ENCODE measurements at places on chromosomes 1 and 21.
A peak's percentile ranks its signal among the peaks of the same experiment; 100 is the strongest.

DNA sequence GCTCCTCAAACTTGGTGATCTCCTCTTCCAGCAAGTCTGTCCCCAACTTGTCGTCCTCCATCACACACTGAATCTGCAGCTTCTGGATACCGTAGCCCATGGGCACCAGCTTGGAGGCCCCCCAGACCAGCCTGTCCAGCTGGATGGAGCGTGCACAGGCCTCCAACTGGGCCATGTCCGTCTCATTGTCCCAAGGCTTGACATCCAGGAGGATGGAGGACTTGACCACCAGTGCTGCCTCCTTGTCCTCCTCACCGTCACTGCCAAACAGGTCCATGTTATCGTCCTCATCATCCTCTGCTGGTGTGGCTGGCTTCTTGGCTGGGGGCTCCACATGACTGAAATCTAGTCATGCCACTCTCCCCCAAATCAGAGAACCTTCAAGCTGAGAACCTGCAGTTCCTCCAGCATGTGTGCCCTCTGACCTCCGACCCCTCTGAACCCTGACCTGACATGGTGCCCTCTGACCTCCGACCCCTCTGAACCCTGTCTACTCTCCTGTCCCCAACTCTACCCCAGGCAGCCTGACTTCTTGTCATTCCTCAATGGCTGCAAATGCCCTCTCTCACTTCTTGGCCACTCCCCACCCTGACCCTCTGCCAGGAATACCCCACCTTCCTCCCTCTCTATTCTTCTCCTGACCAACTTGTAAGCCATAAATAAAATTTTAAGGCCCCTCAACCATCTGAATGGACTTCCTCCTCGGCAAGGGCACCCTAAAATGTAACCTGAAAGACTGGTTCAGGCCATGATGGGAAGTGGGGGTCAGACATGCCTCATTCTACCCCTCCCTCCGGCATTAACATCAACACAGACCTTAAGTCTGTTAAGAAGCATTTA, 275.7 kb upstream of the C1orf174 start:
- DNase-seq = no peak

- no peak for DNase-seq
Measured at GRCh38 chr1:184158896-184159681, 107.6 kb downstream of the TSEN15 start.

DNA sequence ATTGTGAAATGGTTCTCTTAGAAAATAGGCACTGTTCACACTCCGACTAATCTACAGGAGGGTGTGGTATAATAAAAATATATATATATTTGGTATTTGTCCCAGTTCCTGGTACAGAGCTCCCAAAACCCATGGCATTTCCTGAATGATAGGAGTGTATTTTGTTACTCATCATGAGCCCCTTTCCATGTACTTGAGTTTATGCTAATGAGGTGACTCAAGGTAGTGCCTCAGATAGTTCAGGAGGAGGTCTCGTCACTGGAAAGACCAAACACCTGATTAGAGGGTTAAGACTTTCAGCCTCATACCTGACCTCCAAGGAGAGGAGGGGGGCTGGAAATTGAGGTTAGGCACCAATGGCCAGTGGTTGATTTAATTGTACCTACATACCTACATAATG, 57.9 kb downstream of the TTC3 start:
- DNase-seq = no peak

GRCh38 chr1:68049941-68050878, at the start of gene DIRAS3:
Gene DIRAS3, minus strand, starts transcription at chr1:68050627. Its CDS starts 3,330 bp downstream, at chr1:68047297.
- no peak for DNase-seq

GRCh38 chr1:184110272-184111204, 59.0 kb downstream of the TSEN15 start:
- DNase-seq = no peak

- DNase-seq = no peak
Measured at GRCh38 chr1:116147972-116148371, 36.8 kb downstream of the MAB21L3 start.

DNA sequence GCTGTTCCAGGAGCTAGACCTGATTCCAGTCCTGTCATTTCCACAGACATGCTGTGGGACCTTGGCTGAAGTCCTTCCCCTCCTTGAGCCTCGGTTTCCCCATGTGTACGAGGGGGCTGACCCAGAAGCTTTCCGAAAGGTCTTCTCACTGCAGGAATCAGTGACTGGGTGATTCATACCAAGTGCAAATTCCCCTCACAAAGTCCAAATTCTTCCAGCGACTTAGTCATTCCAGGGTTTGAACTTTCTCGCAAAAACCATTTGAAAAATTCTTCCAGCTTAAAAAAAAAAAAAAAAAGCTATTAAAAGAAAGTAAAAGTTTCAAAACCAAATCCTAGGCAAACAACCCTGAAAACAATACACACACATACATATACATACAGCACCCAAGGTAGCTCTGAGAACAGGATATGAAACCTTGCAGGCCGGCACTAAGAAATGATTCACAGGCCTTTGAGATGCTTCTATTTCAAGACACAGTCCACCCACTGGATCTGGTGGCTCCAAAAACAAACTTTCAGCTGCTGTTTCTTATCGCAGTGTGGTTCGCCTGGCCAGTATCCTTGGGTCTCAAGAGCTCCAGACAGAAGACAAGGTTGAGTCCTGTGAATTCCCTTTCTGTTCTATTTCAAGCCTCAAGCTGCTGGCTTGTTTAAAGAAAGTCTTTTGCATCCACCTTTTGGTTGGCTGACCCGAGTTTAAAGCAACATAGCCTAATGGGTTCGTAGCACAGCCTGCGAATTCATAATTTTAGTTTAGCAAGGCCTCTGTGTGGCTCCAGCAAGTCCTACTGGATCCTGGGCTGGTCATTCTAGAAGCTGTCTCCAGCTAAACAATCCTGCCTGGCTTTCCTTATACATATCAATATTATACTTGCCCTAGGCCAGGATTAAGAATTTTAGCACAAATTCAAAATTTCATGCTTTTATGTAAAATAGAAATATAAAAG, 18.0 kb upstream of the ID3 start:
- DNase-seq = no peak

DNA sequence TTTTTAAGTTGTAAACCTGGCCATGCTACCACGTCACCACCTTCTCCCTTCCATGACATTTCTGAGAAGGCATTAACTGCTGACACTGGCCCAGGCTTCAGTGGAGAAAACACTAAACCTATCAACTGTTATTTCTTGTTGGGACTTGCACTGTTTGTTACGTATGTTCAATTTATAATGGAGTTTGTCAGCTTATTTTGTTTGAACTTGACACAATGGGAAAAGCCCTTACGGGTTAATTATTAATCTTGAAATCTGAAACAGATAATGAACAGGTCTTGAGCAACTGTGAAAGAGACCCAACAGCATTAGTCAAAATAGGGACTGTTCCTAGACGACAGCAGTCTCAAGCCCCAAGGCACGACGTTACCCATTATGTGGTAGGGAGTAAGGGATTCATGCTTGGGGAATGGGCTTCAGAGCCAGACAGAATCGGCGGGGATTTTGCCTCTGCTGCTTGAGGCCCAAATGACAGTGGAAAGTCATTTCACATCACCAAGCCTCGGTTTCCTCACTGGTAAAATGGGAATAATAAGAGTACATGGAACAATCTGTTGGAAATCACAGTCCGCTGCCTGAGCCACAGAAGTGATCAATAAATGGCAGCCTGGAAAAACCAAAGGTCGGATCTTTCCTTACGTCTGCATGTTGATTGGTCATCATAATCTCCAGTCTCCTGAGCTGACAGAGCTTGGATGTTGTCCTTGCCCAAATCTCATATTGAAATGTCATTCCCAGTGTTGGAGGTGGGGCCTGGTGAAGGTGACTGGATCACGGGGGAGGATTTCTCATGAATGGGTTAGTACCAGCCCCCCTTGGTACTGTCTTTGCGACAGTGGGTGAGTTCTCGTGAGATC, 44.5 kb downstream of the TIAM1 start:
- DNase-seq = no peak

GRCh38 chr1:81548918-81549587, 251.7 kb upstream of the ADGRL2 start:
- DNase-seq = no peak

DNA sequence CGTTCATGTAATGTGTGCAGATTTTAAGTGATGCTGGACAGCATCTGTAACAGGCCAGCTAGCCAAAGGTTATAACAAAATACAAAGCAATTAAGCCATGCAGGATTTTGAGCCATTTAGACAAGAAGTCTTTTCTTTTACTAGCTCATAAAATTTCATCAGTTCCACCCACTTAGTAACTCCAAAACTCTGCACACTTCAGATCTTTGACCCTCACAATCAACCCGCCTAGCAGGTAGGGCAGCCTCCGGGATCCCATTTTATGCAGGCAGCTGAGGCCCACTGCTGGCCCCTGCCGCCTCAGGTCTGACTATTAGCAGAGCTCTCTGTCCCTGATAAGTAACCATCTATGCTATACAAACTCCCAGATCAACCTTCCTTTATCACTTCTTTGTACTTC, 9.2 kb downstream of the LBR start:
- no peak for DNase-seq

DNA sequence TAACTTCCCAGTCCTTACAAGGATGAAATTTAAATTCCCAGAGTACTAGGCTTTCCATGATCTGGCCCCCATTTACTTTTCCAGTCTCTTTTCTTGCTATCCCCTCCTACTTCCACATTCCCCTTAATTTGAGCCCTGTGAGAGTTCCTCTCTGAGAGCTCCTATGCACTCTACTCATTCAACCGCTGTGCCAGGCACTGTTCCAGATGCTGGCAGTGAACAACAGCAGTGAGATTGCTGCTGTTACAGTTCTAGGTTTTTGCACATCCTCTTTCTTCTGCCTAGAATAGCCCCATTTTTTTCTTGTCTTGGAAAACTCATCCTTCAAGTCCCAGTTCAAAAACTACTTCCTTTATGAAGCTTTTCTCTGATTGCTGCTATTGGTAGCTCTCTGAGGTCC, 18.8 kb downstream of the ATF6 start:
- no peak for DNase-seq

- no peak for DNase-seq
Measured at GRCh38 chr1:92862605-92863004, 30.8 kb downstream of the RPL5 start.

GRCh38 chr1:24745711-24746413, 615 bp downstream of the CLIC4 start:
- no peak for DNase-seq

DNA sequence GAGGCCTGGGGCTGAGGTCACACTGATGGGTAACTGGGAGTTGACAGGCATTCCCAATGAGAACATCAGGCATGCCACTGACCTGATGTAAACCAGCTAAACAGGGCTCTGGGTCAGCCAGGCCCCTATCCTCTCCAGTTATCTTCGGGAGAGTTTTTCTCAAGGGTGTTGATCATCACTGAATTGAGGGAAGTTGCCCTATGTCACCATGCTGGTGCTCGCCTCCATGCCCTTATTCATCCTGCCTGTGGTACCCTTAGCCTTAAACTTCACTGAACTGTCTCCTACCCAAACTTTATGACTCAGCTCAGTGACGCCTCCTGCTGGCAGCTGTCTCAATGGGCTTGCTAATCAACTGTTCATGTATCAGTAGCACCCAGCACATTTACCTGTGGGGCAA, 80.7 kb upstream of the TNR start:
- DNase-seq = no peak

DNA sequence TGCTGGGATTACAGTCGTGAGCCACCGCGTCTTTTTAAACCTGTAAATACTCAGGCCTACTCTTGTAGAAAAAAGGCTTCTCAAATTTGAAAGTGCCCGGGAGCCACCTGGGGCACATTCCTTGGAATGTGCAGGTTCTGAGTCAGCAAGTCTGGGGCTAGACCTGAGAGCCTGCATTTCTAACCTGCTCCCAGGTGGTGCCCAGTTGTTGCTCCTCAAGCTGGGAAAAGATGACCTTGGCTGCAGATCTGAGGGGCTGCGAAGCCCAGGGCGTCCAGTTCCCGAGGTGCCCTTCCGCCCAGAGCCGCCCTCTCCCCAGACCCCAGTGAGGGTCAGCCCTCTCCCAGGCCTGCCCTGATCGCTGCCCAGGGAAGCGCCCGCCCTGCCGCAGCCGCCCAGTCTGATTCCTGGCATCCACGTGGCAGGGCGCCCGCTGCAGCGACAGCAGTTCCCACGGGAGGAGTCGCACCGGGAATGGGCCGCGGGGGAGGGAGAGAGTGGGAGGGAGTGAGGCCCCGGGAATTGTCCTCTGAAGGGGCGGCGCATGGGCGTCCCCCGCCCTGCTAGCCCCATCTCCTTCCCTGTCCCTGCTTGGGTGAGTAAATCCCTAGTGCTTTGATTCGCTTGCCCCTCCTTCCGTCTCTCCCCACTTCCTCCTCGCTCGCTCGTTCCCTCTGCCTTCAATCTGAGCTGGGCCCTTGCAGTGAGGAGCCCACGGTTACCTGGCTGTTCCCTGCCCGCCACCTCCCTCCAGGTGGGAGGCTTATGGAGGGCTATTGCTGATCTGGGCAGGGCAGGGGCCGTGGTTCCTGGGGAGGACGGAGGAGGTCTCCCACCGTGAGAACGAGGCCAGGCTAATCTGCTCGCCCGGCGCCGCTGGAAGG, 18.8 kb upstream of the TENT5B start:
- no peak for DNase-seq

DNA sequence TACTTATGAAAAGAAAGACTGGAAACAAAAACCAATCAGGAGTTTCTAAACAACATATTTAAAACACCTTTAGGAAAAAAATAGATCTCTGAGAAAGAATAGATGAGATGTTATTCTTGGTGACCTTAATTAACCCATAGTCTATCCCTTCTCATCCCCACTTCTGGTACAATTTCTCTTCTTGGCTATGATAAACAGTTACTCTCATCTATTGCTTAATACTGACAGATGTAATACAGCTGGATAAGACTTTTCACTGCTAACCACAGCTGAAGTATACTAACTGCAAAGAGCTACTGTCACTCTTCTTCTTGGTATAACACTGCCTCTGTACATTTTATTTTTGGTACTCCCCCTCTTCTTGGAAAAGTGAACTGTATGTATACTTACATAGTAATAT, 15.2 kb downstream of the EXTL2 start:
- no peak for DNase-seq

GRCh38 chr1:109655615-109656519, at the start of gene GSTM4:
Gene GSTM4, plus strand, starts transcription at chr1:109656099. Its CDS starts 291 bp downstream, at chr1:109656390.
- DNase-seq = peak; percentile 32

- no peak for DNase-seq
Measured at GRCh38 chr1:74995821-74996220, 138.4 kb upstream of the LHX8 start.

DNA sequence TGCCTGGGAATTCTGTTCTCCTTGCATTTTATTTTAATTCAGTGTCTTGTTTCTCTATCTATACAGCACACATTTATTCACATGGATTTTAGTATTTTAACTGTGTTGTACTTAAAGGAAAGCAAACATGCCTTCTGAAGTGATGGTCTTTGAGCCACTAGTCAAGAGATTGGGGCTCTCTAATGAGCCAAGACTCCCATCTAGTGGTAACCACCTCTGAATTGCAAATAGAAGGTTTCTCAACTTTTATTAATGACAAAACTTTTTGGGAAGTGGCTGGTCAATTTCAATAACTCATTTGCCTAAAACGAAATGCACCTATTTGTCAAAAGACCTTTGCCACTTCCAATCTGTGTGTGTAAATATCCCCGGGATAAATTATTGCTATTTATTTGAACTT, 199.6 kb downstream of the LTN1 start:
- no peak for DNase-seq

- no peak for DNase-seq
Measured at GRCh38 chr1:150582371-150582770, 3.0 kb upstream of the MCL1 start.
